ENCODE measurements at places on chromosomes 2 and 18. TPM values are rescaled to one million over a fixed set of nuclear protein-coding genes. Genes with fewer than 3 reads are reported as not detected.

DNA sequence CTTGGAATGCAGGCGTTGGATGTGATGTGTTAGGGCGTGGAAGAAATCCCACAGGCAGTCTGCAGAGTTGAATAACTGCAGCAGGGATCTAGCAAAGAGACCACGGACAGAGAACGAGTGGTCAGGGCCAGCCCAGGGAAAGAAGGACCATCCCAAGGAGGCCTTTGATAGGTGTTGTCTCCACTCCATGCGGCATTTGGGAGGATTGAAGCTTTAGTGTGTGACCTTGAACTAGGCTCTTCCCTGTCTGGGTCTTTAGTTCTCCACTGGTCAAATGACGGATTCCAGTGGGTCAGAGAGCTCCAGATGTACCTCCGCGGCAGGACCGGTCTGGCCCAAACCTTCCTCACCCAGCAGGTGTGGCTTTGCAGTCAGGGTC lies 18.4 kb downstream of the GREB1 start:
- DNase-seq: no peak

DNA sequence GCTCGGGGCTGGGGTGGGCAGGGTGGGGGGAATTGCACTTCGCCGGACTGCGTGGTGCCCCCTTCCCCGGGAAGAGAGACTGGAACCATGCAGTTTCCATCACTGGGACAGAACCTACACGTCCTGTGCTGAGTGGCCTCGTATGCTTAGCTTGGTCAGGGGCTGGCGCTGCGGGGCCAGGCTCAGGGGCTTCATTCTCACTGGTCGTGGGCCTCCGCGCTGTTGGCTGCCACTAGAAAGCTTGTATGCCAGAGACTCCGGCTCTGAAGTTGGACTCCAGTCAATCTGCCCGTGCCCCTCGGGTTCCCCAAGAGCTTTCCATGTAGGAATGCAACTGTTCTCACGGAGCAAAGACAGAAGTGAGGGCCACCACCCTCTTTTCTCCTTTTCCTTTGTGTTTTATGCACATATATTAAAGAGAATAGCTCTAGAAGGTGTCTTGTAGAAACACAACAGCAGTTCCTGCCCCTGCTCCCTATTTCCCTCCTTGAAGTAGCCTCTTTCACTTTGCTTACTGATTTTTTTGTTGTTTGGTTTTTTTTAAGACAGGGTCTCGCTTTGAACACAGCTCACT lies 64.0 kb upstream of the YWHAQ start:
- DNase-seq: no peak

- DNase-seq: no peak
These were observed 222.9 kb upstream of the AGAP1 start for GRCh38 chr2:235270956-235271355.

GRCh38 chr2:98280376-98281102 lies 65.7 kb upstream of the CNGA3 start:
- no peak for DNase-seq

DNA sequence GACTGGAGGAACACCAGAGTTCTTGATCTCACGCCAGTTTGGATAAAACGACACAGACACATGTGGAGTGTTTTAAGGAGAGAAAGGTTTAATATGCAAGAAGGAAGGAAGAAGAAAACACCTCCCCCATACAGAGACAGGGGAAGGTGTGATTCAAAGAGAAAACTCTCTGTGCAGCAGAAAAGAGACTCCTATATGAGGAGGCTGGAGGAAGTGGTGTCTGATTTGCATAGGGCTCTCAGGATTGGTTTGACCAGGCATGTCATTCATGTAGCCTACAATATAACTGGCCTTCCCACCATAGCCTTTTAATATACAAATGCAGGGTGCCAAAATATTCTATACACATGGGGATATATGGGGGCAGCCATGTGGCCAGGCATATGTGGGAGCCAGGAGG lies 1386.5 kb downstream of the RPIA start:
- no peak for DNase-seq

DNA sequence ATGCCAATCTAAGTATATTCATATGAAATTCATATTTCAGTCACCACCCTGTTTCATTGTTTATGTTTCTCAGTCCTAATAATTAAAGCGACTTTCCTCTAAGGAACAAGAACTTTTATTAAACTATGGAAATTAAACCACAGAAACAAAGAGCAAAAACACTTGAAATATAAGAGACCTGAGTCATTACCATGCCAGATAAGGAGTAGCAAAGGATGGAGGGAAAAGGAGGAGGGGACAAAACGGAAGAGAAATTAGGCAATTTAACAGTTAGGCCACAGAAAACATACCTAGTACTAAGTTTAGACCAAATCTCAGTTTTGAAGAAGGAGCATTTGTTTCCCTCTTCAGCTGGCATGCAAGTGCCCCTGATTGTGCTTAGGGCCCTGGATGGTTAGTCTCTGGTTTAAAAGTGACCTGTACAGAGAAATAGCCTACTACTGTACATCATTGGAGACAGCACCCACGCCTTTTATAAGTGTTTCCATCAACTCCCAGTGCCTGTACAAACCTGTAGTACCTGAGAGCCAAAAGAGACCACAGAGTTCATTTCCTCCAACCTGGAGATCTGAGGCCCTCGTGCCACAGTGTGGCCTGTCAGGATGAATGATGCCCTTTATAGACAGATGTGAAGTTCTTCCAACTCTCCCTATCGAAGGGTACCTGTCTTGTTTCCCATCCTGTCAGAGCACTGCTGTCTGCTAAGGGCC lies 74.5 kb downstream of the SPATS2L start:
- DNase-seq: no peak

GRCh38 chr2:99833586-99834201 lies 308.7 kb downstream of the AFF3 start:
- DNase-seq: no peak

GRCh38 chr2:56749152-56749752 lies 565.5 kb downstream of the CCDC85A start:
- peak; percentile 68 for DNase-seq

GRCh38 chr2:193103064-193103463 lies 908.3 kb upstream of the TMEFF2 start:
- DNase-seq: peak; percentile 75

GRCh38 chr2:62321380-62322289 lies 125.7 kb downstream of the B3GNT2 start:
- DNase-seq: no peak

DNA sequence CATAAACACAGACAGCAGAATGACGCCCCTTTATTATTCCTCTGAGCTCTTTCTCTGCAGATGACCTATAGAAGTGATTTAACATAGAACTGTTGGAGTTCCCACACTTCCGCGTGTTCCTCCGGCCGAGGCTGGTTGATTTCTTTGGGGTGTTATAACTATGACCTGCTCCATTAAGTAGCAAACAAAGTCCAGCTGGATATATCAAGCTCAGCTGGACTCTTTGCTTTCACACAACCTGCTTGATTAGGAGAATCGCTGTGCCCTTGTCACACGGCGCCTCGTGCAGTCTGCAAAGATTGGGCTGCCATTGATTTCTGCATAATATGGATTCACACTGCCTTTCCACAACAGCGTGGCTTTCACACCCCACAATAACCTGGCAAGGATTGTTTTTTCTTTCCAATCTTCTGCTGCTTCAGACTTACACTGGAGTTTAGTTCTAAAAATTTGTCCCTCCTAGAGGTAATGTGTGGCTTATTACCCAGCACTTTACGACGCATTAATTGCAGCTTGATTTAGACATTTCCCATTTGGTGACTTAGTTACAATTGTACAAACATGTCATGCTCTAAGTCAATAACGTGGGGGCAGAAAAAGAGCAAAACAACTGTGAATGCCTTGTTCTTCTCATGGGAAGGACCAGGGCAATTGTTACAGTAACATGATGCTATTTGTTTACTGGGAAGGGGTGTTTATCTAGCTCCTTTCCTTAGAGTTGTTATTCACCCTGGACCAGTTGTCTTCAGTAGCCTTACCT lies 485.7 kb downstream of the TXNL1 start:
- DNase-seq: no peak

DNA sequence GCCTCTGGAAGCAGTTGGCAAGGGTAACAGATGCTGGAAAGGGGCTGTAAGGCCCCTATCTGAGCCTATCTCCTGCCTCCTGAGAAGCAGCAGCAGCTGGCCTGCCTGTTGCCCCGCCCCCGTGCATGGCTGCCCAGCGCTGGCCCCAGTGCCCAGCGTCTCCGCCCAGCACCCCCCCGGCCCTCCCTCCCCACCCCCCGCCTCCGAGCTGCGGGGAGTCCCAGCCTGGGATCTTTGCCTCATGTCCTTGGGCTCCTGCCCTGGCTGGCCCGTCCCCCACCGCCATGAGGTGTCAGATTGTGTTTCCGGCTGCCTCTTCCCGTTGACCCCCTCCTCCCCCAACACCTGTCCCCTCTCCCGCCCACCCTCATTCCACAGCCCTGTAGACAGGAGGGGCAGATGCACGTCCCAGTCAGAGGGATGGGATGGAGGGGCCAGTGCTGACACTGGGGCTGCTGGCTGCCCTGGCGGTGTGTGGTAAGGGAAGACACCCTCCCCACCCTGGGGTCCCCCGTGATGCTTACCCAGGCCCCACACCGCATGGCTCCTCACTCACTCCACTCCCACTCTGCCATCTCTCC lies at the start of gene CHRND:
Gene CHRND (plus strand): TSS at position 370 of the 581 bp plus-strand sequence. CDS start 56 bp downstream, at position 426.
- DNase-seq: no peak

GRCh38 chr18:37138456-37138855 lies 309.5 kb downstream of the KIAA1328 start:
- DNase-seq: no peak

- no peak for DNase-seq
These were observed 55.4 kb downstream of the UXS1 start for GRCh38 chr2:106138543-106139237.

- no peak for DNase-seq
These were observed 250.6 kb downstream of the RPRM start for GRCh38 chr2:153227981-153228380.

- DNase-seq: no peak
These were observed 57.2 kb downstream of the HS6ST1 start for GRCh38 chr2:128261245-128262128.

The RAMP1 gene
- total RNA-seq: 248 TPM

The QPCT gene
- total RNA-seq: not detected

The POTEJ gene
- not detected for total RNA-seq

The SERPINB10 gene
- total RNA-seq: not detected

The CNTNAP5 gene
- not detected for total RNA-seq

Data from PC-3 (cell line).